ENCODE measurements at places on chromosomes 2 and 18.

GRCh38 chr2:233142355-233142897 is 82.3 kb downstream of the INPP5D start:
- no peak for DNase-seq

GRCh38 chr2:10832203-10832936 is 19.8 kb upstream of the PDIA6 start:
- peak; percentile 82 for DNase-seq

DNA sequence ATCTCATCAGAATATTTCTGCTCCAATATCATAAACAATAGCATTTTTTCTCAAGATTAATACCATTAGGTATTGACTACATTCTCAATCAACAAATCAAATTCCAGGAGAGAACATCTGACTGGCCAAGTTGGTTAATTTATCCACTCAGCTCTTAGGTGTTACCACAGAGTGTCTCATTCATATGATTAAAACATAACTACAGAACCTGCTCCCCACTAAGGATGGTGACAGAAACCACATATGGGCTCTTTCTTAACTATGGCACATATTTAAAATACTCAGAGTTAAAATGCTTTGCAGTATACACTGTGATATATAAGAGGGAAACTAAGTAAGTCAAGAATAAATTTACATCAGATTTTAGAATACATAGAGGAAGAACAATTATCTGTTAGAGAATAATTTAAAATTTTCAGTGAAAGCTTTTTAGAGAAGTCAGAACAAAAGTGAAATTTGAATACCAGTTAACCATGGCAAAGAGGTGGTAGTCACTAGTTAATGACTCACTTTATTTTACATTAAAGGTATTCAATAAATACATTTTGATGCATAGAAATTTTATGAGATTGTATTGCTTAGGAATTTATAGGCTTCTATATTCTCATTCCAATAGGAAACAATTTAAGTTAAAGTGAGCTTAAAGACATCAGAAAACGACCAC is 1120.8 kb upstream of the TMEFF2 start:
- no peak for DNase-seq

- DNase-seq: no peak
Observed at GRCh38 chr2:234427081-234428061, 69.5 kb downstream of the ARL4C start.

DNA sequence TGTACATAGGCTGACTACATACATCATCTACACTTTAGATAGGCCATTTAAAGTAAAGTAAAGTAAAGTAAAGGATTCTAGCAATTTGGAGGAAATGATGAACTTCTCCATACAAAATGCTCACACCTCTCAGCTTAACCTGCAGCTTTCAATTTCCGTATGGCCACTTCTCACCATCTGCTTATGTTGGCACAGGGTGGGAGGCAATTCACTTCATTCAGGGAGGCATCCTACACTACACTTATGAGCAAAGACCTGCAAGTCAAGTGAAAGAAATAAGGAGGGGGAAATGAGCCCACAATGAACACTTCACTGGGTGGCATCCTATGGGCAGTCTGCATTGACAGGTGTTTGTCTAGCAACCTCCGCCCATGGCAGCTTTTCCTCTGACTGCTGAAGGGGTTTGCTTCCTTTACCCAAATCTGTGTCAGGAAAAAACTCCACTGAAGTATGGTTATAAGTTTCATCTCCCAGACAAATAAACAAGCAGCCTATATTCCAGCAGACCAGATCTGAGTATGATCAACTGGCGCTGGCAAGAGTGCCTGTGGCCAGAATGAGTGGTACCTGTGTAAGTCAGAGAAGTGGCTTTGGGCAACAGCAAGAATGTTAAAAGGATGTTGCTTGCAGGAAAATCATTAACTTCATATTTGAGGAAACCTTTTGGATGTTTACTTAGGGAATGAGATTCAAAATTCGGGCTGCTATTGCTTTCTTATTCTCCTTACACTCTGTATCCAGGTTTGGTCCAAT is 449.1 kb downstream of the TGIF1 start:
- DNase-seq: no peak

DNA sequence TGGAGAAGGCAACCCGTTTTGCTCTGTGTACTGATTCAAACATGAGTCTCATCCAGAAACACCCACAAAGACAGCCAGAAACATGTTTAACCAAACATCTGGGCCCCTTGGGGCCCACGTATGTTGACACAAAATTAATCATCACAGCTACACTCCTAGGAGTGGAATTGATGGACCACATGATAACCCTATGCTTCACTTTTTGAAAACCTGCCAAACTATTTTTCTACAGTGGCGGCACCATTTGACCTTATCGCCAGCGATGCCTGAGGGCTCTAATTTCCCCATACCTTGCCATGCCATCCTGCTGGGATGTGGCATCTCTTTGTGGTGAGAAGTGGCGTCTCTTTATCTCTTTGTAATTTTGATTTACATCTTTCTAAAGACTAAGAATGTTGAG is 38.5 kb downstream of the PSMG2 start:
- DNase-seq: no peak

DNA sequence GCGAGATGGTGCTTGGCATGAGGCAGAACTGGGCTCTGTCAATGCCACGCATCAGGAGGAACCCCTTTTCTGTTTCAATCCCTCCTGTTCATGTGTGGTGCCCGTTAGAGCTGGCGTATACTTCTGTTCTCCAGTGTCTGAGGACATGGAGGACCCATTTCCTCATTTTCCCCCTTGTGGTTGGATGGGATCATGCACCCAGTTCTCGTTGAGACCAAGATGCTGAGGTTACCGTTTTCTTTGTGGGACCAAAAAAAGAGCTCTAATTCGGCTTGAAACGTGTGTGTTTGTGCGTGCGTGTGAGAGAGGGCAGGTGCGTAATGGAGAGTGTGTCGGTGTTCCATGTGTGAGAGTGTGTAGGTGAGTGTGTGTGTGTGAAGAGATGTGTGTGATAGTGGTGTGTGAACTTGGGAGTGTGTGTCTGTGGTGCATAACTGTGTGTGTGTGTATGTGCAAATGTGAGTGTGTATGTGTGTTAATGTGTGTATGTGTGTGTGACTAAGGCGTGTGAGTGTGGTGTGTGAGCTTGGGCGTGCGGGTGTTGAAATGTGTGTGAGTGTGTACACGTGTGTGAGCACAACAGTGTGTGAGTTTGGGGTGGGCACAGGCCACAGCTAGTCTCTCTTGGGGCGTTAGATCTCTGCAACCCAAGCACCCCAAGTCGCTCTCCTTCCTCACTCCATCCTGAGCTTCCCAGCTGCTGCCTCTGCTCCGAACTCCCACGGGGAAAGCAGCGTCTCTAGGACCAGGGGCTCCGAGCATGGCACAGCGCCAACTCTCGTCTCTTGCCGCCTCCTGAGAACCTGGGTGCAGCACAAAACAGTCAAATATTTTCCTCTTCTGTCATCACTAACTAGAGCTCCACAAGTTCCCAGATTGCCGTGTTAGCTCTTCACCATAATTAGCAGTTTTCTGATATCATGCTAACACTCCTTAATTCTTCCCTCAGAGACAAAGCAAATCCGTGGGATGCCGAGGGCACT is 75.8 kb downstream of the LONRF2 start:
- DNase-seq: no peak

- DNase-seq: no peak
Observed at GRCh38 chr18:77199707-77200106, 49.9 kb upstream of the GALR1 start.

DNA sequence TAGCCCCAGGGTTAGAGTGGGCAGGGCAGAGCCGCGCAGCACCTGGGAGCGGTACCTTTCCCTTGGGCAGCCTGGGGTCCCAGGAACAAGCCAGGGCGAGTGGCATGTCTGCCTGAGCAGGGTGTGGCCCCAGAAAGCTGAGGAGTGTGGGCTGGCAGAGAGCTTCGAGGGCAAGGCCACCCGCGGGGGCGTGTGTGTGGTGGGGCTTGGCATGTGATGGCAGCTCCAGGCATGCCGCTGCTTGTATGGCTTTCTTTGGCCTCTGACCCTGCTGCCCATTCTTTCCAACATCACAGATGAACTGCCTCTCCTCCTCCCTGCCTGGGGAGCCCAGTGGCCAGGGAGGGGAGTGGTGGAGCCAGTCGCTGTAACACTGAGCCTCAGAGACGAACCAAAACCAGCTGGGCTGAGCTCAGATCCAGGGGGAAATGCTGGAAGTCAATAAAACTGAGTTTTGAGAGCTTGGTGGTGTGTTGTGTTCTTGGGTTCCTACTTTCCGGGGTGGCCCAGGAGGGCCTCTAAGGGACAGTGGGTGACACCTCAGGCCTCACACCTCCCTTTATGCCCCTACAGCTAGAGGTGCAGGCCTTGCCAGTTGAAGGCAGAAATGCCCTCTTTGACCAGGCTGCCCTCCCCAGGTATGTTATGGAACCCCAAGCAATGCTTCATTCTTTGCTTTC is 7.4 kb downstream of the DNAJB2 start:
- no peak for DNase-seq

DNA sequence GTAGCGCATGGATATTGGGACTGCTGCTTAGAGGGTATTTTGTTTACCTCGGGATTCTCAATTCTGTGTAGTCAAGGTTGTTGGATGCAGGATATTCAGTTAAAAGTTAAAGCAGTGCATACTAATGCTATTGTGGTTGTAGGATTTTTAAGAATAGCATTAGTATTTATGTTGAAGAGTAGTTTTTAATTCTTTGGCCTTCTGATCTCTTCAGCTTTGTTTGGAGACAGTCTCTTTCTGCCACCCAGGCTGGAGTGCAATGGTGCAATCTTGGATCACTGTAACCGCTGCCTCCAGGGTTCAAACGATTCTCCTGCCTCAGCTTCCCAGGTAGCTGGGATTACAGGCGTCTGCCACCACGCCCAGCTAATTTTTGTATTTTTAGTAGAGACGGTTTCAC is 1.5 kb downstream of the RHBDD1 start:
- no peak for DNase-seq

- DNase-seq: no peak
Observed at GRCh38 chr2:227696990-227697679, 20.7 kb downstream of the SLC19A3 start.

DNA sequence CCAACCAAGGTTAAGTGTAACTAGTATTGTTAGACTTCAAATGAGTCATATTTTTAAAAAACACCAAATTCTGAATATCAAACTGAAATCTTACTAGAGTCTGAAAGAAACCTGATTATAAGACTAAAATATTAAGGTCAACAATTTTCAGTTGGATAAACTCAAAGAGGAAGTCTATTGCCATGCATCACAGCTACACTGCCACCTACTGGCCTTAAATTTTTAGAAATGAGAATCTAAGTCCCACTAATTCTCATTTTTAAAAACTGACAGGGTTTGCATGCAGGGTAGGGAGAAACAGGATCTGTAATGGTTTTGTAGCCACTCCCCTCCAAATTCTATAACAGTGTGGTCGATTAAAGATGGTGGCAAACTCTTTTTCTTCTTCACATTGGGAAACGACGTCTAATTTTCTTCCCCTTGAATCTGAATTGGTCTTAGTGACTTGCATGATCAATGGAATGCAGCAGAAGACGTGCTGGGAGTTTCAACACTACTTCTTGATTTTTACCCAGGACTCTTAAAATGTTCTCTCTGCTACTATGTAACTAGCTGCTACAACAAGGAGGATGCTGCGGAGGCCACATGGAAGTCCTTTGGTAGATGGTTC is 176.1 kb upstream of the SESTD1 start:
- DNase-seq: no peak

DNA sequence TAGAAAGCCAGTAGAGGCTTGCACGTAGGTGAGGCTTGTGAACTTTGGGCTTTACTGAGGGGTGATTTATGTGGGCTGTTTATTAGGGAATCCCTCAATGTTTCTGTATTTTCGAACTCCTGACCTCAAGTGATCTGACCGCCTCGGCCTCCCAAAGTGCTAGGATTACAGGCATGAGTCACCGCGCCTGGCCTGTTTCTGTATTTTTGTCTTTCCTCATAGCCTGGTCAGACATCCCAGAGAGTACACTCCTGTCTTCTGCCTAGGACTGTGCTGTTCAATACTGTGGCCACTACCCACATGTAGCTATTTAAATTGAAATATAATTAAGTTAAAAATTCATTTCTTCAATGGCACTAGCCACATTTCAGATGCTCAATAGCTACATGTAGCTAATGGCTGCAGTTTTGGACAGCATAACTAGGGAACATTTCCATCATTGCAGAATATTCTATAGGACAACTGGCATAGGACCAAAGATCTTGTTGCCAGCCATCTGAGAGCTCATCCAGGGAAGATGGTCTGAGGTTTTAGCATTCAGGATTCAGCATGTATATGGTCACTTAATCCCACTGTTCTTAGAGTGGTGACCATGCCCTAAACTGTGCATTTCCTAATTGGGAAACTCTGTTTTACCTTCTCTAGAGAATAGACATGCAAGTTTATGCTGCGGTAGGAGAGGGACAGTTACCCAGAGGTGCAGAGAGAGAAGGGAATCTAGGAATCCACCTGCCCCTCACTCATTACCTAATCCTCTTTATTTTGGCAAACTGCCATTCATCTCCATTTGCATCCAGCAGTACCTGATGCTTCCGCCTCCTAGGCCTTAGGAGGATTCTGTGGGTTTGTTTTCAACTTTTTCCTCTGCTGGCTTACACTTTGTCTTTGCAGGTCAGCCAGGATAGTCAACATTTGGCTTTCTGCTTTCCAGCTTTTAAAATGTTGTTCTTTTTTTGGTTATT is 64.4 kb downstream of the LCLAT1 start:
- no peak for DNase-seq

- no peak for DNase-seq
Observed at GRCh38 chr2:97669448-97669847, at the start of gene C2orf92. Gene C2orf92, plus strand, starts transcription at chr2:97669713. Its CDS starts 76 bp downstream, at chr2:97669789.

- DNase-seq: no peak
Observed at GRCh38 chr18:4781873-4782272, 326.8 kb upstream of the DLGAP1 start.

DNA sequence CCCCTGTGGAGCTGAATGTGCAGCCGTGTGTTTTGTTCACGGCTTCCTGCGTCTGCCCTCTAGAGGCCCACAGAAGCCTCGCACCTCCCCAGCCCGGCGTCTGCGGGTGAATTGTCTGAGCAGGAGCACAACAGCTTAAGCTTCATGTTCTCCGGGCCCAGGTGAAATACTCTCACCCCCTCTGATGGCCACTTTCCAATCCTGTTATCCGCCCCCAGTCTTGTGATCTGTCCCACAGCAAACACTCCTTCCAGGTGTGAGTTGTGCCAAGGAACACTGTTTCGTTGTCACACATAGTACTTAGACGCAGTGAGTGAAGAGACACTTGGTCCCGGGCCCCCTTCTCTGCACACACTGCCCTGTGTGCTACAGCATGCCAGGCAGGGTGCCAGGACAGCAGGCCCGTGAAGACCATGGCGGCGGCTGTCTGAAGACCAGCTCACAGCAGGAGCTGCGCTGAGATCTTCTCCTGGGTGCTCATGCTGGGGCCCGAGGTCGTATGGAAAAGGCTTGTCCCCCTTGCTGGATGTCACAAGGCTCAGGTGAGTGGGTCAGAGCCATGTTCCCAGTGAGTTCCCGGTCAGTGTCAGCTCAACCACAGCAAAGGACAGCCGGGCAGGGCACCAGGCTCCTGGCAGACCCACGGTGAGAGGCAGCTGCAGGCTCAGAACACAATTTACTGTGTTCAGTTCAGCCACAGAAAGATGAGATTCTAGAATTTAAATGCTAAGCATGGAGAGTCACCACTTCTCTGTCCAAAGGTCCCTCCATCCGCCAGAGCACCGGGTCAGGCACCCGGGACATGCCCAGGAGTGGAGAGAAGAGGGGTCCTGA is 6.8 kb upstream of the PXDN start:
- DNase-seq: peak; percentile 20

- DNase-seq: no peak
Observed at GRCh38 chr2:111702804-111703196, 181.2 kb downstream of the ANAPC1 start.

GRCh38 chr2:241898463-241899270 is 29.1 kb downstream of the RTP5 start:
- no peak for DNase-seq

GRCh38 chr2:26864226-26864625 is 16.3 kb downstream of the DPYSL5 start:
- no peak for DNase-seq
